ENCODE measurements at places on chromosomes 4 and X.

GRCh38 chr4:125459531-125459930, 144.8 kb downstream of the FAT4 start:
- no peak for DNase-seq

GRCh38 chr4:154024097-154024694, 235.3 kb upstream of the SFRP2 start:
- no peak for DNase-seq

DNA sequence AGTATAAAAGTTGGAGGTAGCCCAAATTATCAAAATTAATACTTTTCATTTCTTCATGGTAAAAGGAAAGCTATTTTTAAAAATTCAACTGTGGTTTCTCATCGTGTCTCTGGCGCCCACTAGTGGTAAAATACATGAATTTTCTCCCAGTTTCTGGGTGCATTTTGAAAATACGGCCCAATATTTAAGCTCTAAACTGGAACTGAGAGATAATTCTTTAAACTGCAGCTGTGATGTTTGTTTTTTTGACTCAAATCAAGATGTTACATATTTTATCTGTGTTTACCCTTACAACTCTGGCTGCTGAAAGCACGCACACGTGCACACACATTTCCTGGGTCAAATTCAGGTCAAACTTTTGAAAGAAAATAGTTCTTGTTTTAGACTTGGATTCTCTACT, 123.9 kb upstream of the ACSL4 start:
- DNase-seq, result no peak

GRCh38 chr4:147117431-147117830, 171.8 kb upstream of the TTC29 start:
- DNase-seq, result no peak

DNA sequence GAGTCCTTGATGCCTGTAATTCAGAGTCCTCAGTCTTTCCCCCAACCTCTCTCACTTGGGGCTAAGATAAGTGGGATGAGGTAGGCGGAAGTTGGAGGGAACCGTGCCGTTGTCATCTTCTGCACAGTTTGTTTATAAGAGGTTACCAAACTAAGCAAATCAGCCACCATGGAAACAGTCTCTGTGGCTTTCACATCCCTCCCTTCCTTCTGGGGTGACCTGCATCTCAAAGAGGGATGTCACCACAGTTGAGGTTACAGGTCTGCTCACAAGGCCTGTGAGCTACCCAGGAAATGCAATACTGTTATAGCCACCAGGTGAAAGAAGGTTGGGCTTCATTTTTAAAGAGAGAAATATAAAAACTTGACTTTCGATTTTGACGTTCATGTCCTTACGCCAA, 26.3 kb downstream of the RTL5 start:
- DNase-seq, result no peak

GRCh38 chr4:6229095-6229494, 28.7 kb upstream of the JAKMIP1 start:
- no peak for DNase-seq

- DNase-seq, result no peak
Measured at GRCh38 chr4:83961575-83961974, 425.7 kb downstream of the GPAT3 start.

DNA sequence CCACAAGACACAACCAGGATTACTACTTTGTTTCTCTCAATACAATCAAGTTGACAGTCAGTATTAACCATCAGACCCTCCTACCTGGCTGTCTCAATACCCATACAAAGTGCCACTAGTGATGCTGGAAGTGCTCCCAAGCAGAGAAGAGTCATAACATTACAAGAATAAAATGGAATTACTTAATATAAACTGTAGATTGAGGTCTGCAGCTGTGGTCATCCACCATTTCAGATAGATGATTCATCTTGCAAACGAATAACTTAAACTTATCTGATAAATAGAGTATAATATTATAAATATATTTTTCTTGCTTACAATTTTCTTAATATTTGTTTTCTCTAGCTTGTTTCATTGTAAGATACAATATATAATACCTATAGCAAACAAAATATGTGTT, 1034.2 kb upstream of the PCDH10 start:
- no peak for DNase-seq

- DNase-seq, result no peak
Measured at GRCh38 chr4:5465529-5465928, 242.8 kb downstream of the EVC2 start.

GRCh38 chrX:125248931-125249330, 70.7 kb upstream of the TEX13C start:
- no peak for DNase-seq

DNA sequence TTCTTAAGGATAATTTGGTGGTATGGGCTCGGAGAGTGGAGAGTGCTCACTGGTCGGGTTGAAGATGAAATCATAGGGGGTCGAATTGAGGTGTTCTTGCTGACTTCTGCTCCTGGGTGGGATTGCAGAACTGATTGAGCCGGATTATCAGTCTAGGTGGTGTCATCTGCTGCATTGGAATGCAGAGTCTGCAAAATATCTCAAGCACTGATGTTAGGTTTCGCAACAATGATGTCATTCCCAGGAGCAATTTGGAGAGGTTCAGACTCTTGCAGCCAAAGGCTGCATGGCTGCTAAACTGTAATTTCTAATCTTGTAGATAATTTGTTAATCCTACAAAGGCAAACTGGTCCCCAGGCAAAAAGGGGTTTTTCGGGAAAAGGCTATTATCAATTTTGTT, 67.7 kb downstream of the RHOH start:
- DNase-seq, result no peak

DNA sequence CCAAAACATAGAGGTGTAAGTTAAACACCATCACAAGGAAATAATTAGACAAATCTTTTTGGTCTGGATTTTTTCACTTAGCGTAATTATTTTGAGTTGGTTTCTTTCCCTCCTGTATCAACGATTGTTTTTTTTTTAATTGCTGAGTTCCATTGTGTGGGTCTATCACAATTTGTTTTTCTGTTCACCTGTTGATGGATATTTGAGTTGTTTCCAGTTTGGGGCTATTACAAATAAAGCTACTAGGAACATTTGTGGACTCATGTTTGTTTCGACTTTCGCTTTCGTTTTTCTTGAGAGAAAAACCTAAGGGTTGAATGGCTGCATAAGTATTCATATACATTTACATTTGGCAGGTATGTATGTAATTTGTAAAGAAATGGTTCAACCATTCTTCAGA, 20.4 kb upstream of the FBXW7 start:
- no peak for DNase-seq

GRCh38 chrX:133849676-133850075, 135.7 kb downstream of the GPC3 start:
- no peak for DNase-seq

DNA sequence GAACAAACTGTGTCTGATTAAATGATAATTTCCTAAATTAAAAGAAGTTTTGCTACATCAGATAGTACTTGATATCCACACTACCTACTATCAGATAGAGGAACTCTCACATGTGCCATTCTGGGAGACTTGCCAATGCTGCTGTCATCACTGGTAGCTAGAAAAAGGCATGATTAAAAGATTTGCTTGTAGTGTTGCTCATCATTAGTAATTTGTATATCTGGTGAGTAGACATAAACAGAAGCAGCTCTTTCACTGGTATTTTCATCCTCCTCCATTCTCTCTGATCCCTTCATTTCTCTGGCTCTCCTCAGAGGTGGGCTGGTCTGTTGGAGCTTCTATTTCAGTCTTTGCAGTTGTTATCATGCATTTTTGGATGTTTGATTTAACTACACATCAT, 56.0 kb downstream of the SPRY1 start:
- DNase-seq, result no peak

DNA sequence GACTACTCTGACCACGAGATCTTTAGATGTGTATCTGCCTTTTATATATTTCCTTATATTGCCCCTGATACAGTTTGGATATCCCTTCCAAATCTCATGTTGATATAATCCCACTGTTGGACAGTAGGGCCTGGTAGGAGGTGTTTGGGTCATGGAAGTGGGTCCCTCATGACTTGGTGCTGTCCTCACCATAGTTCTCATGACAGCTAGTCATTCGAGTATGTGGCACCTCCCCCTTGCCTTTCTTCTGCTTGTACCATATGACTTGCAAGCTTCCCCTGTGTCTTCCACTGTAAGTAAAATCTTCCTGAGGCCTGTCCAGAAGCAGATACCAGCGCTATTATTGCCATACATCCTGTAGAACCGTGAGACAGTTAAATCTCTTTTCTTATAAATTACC, 145.3 kb downstream of the ZNF518B start:
- no peak for DNase-seq

All from cortex of kidney (tissue), 1 donor.